ENCODE measurements at places on chromosomes 6 and 20. TPM values are rescaled to one million over a fixed set of nuclear protein-coding genes. Genes with fewer than 3 reads are reported as not detected.
A peak's percentile ranks its signal among the peaks of the same experiment; 100 is the strongest.

- DNase-seq = no peak
Measured at GRCh38 chr6:134720353-134721059, 229.4 kb downstream of the ALDH8A1 start.

DNA sequence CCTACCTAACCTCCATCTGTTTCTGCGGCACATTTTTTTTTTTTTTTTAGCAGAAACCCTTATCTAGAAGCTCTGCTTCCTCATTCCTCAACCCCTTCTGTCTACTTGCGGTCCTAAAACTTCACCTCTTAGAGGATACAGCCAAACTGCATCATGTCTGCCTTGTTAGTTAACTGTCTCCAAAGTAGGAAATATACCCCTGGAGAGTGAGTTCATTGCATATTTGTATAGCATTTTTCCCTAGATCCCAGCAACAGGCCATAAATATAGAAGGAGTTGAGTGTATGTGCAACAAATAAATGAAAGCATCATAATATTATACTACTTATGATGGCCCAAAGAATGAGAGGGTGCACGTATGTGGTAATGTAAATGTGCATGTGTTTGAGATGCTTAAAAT, 1288.6 kb upstream of the GJE1 start:
- no peak for DNase-seq

HSP90AB1 gene
- 743 TPM for polyA plus RNA-seq

DNA sequence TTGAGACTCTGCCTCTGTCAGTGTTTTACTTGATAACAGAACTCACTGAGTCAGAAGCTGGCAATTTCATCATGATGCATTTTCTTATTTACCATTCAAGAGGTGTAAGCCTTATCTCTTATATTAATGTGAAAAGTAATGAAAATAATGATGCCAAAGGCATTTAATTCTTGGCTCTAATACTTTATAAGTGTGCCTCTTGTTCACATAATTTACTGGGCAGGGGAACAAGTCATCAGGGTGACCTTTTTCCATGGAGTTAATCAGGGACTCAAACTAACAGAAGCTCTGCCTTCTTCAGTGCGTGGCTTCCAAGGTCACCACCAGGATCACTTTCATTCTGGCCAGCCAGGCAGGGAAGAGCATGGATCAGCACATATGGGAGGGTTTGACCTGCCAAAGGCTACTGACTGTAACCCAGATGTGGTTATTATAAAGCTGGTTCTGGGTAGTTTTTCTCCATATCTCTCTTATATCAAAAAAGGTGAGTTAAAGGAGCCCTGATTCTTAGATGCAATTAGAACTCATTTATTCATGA, 5.2 kb upstream of the PLCB1 start:
- DNase-seq = no peak

JPH2 gene
- 13.5 TPM for polyA plus RNA-seq

PRPH2 gene
- 2.8 TPM for polyA plus RNA-seq

DNA sequence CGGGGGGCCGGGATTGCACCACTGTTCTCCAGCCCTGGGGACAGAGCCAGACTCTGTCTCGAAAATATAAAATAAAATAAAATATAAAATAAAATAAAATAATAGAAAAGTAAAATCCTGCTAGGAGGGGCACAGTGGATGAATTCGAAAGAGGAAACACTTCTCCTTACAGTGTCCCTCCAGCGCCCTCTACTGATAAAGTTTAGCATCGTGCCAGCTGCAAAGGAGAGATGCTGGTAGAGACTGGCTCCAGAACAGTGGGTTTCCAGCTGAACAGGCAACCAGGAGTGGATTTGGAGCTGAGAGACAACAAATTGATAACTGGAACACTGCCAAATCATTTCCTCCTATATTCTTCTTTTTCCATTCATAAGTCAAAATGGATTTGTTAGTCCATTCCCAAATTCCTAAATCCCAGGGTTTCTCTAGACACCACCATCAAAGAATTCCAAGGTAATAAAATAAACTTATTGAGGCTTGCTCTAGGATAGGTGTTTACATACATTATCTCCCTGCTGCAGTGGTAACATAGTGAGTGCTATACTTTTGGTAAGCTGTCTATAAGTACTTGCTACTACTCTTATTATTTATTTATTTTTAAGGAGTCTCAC, 31.7 kb upstream of the TBPL1 start:
- DNase-seq = peak; percentile 67

- DNase-seq = no peak
Measured at GRCh38 chr20:3515379-3516170, 44.8 kb downstream of the ATRN start.

GRCh38 chr6:90425161-90425641, 128.6 kb upstream of the BACH2 start:
- no peak for DNase-seq

- no peak for DNase-seq
Measured at GRCh38 chr6:26065952-26066380, 21.3 kb upstream of the HFE start.

DNA sequence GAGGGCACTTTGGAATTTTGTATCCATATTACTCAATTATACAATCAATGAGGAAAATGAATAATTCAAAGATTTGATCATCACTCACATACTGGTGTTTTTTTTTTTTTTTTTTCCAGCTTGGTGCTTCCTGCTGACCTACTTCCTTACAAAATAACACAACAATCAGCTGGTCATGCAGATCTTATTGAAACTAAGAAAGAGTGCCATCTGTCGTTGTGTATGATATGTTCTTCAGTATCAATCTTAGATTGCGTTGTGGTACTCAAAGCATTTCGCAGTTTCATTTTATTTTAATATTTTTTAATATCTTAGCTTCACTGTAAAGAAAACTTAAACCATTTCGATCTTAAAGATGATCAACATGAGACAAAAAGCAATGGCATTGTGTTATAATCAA, 155.6 kb downstream of the OGFRL1 start:
- DNase-seq = no peak

GSTA3 gene
- not detected for polyA plus RNA-seq

- no peak for DNase-seq
Measured at GRCh38 chr6:2134554-2134953, 110.9 kb downstream of the GMDS start.

PKIG gene
- 134 TPM for polyA plus RNA-seq

DNA sequence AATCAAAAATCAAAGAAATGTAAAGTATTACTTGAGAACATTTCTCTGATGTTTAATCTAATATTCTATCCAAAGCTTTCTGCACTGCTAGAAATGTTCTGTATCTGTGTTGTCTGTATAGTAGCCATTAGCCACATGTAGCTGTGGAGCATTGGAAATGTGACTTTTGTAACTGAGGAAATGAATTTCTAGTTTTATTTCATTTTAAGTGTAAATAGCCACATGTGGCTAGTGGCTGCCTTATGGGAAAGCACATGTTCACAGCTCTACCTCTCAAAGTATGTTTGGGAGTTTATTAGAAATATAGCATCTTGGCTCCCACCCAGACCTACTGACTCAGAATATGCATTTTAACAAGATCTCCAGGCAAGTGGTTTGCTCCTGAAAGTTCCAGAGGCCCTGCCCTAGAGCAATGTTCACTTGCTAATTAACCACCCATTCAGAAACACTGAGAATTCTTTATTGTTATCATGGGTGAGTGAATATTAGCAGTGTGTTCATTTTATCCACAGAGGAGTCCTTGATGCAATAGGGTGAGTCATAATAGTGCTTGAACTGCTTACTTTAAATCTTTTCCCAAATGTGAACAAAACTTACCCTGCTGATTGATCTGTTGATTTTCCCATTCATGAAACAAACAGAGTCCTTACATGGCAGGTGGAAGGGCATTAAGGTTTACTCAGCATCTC, 282.7 kb downstream of the PLCB1 start:
- DNase-seq = no peak

DNA sequence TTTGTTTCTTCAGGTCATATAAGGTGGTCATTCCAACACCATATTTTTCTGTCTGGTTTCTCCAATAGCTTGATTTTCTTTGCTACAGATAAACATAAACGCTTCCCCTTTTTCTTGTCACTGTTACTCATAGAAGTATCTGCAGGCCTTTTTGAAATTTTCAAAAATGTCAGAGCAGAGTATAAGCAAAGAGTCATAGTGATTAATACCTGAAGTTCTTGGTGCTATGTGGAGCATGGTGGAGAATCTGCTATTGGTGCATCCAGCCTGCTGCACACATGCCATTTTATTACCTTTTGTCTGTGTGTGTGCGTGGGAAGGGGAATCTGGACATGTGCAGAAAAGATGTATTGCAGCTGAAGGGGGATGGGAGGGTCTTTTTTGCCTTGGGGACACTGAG, 19.7 kb downstream of the STX11 start:
- no peak for DNase-seq

GRCh38 chr6:148217921-148218320, 124.7 kb upstream of the SASH1 start:
- no peak for DNase-seq

CDH4 gene
- 0.34 TPM for polyA plus RNA-seq

DNA sequence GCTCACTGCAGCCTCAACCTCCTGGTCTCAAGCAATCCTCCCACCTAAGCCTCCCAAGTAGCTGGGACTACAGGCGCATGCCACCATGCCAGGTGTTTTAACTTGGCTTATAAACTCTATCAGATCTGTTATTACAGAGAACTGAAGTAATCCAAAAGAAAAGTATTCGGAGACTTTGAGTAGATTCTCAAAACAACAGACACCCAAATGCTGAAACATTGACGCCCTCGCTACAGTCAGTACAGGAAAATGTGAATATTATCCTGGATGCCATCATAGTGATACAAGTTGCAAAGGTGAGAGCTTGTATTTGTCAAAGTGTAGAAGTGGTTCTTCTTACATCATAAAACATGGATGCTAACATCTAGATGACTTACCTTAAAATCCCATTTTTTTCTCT, 108.7 kb upstream of the EDN1 start:
- DNase-seq = no peak

- no peak for DNase-seq
Measured at GRCh38 chr6:46749731-46750130, 3.0 kb downstream of the ANKRD66 start.

- DNase-seq = no peak
Measured at GRCh38 chr20:24912397-24913075, 36.5 kb upstream of the CST7 start.

GRCh38 chr20:40393197-40394079, 295.6 kb downstream of the MAFB start:
- no peak for DNase-seq

DNA sequence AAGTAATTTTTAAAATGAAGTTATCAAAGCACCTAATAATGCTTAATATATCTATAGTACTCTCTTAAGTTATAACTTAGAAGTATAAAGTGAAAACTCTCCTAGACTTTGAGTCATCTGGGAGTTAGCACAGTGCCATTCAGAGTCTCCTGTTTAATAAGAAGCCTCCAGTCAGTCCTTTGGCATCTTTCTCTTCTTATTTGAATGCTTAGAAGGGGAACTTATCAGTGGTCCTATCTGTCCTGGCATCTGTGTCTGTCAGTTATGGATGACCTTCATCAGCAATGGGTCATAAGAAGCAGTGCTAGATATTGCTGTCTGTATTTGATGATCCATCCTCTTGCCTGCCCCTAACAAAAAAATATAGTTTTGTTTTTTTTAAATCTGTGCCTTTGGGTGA, 15.2 kb downstream of the TMEM200A start:
- DNase-seq = no peak

- DNase-seq = no peak
Measured at GRCh38 chr20:55258559-55258958, 746.8 kb downstream of the CBLN4 start.

PHACTR3 gene
- 0.10 TPM for polyA plus RNA-seq

DNA sequence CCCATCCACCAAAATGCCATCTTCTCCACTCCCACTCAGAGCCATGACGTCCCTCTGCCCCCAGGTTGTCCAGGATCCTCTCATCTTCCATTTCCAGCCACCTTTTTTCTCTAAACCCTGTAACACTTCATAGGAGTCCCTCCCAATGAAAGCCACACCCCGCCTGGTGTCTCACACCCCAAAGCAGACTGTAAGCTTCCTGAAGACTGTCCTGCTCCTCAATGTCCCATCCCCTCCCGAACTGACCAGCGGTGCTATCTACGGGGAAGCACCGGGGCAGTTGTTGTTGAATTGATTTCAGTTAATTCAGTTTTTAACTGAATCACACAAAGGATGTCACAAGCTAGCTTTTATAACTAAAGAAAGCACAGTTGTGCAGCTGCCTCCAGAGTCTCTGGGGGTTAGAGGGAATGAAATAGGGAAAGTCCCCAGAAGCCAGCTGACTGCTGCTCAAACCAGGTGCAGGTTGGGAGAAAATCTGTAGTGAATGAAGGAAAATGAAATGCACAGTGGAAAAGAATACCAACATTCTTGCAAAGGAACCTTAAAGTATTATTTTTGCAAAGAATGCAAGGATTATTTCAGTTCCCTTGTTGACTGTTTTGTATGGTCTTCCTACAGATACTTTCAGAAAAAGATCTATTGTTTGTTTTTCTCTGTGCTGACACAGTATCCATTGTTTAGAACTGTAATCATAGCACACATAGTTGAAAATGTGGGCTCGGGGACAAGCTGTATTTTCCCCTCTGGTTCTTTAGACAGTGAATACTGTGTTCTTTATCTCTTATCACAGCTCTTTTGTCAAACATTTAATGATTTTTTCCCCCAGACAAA, 222.6 kb upstream of the QKI start:
- no peak for DNase-seq

NKAPL gene
- 27.3 TPM for polyA plus RNA-seq

NKX2-4 gene
- not detected for polyA plus RNA-seq

GRCh38 chr6:29507319-29507718, 19.6 kb upstream of the MAS1L start:
- DNase-seq = no peak

CCM2L gene
- polyA plus RNA-seq = 4.0 TPM

DNA sequence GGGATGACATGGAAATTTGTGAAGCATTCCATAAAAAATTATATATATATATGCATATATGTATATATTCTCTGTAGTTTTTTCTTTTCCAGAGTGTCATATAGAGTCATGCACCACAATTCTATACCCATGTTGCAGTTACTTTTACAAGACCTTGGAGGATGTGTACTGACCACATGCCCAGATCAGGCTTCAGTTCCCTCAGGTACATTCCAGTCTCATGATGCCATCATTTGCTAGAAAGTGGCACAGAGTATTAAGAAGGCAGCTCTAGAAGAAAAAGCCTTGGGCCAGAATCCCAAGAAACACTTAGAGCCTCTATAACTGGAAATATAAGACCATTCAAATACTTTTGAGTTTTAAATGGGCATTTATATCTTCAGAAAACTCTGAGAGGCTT, 685.5 kb upstream of the FLRT3 start:
- no peak for DNase-seq

GJA1 gene
- polyA plus RNA-seq = 6.0 TPM

GRCh38 chr6:110329714-110330436, 28.3 kb downstream of the METTL24 start:
- DNase-seq = no peak

Measured in psoas muscle (tissue), 8 donors.